ENCODE measurements at places on chromosomes 3 and 15. TPM values are rescaled to one million over a fixed set of nuclear protein-coding genes. Genes with fewer than 3 reads are reported as not detected.

The SLC22A14 gene
- 1.7 TPM for total RNA-seq

The SH3GL3 gene
- total RNA-seq = 4.3 TPM

The KCNMB2 gene
- 29.3 TPM for total RNA-seq

The DAZL gene
- total RNA-seq = not detected

The MASP1 gene
- 8.5 TPM for total RNA-seq

The EEF1AKMT4 gene
- 1.8 TPM for total RNA-seq

The P2RY13 gene
- total RNA-seq = 1.2 TPM

The CCRL2 gene
- total RNA-seq = 2.6 TPM

The UACA gene
- 143 TPM for total RNA-seq

The AQR gene
- 28.4 TPM for total RNA-seq

The GOLGA8N gene
- 16.7 TPM for total RNA-seq

The PLA2G4F gene
- 27.8 TPM for total RNA-seq

The PPP4R2 gene
- 60.4 TPM for total RNA-seq

The DGKG gene
- 2.3 TPM for total RNA-seq
